ENCODE measurements at places on chromosomes 5 and 9.

- no peak for DNase-seq
Measured at GRCh38 chr9:8863069-8863468, 1063.5 kb upstream of the DMAC1 start.

- DNase-seq = no peak
Measured at GRCh38 chr9:1918108-1918507, 97.0 kb upstream of the SMARCA2 start.

- no peak for DNase-seq
Measured at GRCh38 chr5:118293378-118293777, 695.0 kb downstream of the DTWD2 start.

GRCh38 chr9:33344145-33344544 lies 53.8 kb downstream of the NFX1 start:
- no peak for DNase-seq

- DNase-seq = no peak
Measured at GRCh38 chr9:94869415-94869843, 142.9 kb downstream of the AOPEP start.

GRCh38 chr5:134464988-134465815 lies 53.5 kb upstream of the CDKN2AIPNL start:
- no peak for DNase-seq

DNA sequence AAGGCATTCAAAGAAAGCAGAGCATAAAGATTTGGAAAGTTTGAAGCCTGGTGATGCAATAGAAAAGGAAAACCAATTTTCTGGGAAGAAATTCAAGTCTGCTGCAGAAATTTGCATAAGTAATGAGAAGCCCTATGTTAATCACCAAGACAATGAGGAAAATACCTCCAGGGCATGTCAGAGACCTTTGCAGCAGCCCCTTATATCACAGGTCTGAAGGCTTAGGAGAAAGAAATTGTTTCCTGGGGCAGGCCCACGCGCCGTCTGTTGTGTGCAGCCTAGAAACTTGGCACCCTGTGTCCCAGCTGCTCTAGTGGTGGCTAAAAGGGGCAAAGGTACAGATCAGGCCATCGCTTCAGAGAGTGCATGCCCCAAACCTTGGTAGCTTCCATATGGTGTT lies 495.3 kb upstream of the CDH6 start:
- DNase-seq = no peak

GRCh38 chr5:117803533-117803932 lies 1184.8 kb downstream of the DTWD2 start:
- no peak for DNase-seq

DNA sequence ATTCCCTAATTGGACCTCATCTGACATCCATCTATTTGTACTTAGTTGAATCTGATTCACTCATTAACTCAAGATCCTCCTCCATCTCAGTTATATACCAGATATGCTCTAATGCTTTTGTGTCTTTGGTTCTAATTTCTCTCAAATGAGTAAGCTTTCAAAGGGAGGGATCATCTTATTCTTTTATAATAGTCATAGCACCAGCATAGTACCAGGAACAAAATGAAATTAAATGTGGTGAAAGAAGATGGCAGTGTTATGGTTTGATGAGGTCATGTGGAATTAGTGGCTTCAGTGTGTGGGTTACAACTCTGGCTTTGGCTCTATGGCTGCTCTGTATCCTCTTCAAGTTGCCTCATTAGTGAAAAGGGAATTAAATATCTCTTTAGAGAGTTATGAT lies 32.5 kb upstream of the ZNF366 start:
- no peak for DNase-seq

DNA sequence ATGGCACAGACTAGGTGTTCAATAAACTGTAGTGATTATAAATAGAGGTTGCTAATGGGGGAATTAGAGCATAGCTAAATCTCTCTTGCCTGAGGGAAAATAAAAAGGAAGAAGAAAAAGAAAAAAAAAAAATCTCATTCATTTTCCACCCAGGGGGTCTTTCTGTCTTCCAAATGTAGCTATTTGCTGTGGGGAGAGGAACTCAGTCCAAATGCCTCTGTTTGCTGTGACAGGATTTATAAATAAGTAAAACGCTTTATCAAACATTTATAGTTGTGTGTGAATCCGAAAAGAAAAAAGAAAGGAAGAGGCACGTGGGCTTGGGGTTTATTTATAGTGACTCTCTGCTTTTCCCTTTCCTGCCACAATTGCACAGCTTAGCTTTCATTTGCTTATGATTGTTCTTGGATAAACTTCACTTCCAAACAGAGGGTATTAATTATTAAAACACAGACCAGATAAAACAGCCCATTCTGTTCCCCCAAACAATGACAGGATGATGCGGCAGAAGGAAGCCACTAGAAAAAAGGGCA lies 245.7 kb downstream of the ASTN2 start:
- no peak for DNase-seq

- DNase-seq = no peak
Measured at GRCh38 chr5:4258170-4258569, 662.5 kb downstream of the IRX1 start.

DNA sequence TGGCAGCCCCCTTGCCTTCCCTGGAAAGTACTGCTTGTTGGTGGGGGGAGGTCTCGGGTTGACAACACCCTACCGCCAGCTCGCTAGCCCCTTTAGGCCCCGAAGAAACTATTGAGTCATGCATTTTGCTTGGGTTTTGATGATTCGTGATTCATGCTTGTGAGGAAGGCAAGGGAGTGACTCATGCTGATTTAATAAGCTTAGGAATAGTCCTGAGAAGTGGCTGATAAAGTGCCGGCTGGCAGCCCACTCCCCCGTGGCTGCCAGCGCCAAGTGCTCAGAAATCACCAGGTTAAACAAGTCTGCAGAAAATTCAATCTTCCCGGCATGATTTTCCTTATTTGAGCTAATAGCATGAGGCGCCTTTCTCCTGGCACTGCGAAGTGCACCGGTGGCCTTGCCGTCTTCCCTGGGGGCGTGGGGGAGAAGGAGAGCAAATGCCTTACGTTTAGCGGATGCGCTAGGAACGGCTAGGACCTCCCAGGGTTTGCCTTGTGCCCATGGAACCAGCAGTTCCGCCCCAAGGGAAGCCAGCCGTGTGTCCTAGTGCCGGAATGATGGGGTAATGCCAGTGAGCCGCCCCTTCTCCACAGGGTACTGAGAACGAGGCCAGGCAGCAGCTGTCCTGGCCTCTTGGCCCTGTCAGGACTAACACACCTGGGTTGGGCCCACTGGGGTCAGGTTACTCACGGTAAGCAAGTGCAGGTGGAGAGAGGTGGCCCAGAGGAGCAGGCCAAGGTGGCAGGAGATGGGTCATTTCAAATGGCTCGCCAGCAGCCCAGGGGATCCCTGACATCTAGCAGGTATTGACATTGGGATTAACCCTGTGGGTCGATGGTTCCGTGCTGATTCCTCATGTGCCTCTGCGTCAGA lies 151.9 kb downstream of the MACROH2A1 start:
- DNase-seq = peak; percentile 55

DNA sequence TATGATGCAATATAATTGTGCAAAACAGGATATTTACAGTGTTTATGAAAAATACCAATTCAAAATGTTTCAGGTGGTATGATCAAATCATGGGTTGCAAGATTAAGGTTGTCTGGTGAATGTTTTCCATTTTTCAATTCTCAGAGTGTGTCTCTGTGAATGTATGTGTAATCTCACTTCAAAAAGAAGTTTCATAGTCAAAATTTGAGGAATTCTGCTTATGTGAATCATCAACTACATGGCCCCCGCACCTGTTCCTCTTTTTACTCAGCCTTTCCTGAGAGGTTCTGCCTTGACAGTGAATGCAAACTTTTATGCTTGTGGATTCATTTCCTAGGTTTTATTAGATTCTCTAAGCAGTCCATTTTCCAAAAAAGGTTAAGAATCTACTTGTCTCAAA lies 32.1 kb downstream of the KCTD16 start:
- DNase-seq = no peak

- DNase-seq = no peak
Measured at GRCh38 chr9:128101690-128102089, 25.8 kb downstream of the PTGES2 start.

- no peak for DNase-seq
Measured at GRCh38 chr9:132069046-132069898, 10.4 kb downstream of the MED27 start.

GRCh38 chr9:79120941-79121340 lies 450.8 kb upstream of the TLE4 start:
- DNase-seq = no peak

DNA sequence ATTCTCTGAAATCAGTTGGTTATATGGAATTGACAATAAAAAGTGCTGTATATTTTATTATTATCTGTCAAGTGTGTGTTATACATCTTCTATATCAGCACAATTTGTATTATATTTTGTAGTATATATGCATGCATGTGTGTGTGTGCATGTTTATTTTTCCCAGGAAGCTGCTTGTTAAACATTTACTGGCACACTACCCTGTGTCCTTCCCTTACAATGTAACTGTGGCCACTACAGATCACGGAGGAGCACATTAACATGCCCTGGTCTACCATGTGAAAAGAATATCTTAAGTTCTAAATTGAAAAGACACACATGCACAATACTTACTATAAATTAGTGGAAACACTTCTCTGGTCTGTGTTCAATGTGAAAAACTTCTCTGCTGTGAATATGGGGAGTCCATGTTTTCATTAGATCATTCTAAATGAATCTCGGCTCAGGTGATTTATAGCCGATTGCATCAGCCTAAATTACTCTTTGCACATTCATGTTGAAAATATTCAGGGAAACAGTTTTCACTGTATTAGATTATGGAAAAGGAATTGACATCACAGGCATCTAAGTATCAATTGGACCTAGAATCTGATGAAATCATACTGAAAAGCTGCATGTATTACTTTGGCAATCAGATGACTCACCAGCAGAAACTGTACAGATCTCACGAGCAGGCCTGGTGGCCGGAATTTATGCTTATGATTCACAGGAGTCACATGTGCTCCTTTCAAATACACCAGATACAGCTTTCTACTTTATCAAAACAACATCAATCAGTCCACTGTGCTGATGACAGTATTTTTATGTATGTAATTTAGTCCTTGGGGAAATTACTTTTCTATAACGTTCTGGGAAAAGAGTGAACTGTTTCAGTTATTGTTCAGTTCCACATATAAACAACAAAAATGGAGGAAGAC lies 39.4 kb downstream of the LURAP1L start:
- DNase-seq = no peak

- no peak for DNase-seq
Measured at GRCh38 chr5:158482125-158482524, 617.6 kb downstream of the EBF1 start.

- no peak for DNase-seq
Measured at GRCh38 chr9:93326056-93326455, 125.4 kb upstream of the FAM120A start.

- DNase-seq = peak; percentile 23
Measured at GRCh38 chr5:1743769-1744085, 55.9 kb downstream of the MRPL36 start.

DNA sequence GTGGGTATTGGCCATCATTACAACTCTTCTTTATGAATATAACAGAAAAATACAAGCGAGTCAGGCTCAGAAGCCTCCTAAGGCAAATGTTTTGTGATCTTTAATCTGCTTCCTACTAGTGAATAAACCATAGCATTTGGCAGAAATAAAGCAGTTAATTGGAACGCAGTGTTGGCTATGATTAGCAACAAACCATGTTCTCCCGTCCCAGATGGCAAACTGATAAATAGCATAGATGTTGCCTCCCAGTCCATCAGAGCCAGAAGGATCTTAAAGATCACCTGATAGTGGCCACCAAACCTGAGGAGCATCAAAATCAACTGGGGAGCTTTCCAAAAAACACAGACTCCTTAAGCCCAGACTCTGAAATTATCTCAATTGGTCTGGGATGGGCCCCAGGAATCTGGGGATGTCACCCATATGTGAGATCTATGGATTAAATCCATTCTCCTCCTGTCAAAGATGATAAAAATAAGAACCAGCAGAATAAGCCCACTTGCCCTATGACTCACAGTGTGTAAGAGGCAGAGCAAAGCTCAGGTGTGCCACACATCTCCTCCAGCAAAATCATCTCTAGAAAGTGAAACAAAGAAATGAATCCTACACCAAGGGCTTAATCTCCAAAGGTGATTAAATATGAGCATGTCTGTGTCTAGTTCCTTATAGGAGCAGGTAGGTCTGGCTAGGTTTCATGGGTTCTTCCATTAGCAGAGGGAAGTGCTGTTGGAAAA lies 50.3 kb downstream of the APBA1 start:
- DNase-seq = no peak

DNA sequence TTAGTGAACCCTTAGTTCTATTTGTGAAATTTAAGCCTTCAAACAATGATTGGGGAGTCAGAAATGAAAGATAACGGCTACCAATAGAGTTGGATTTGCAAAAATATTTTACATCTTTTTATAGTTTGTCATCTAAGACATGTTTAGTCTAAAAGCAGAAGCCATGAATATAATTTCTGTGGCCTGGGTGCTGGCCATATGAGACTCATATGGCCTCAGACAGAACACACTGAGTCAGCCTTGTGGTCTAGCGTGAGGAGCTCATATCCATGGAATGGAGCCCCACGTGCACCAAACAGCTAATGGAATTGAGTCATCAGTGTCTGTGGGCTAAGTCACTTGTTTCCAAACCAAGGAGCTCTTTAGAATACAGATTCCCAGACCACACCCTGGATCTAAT lies 240.7 kb upstream of the NREP start:
- no peak for DNase-seq

DNA sequence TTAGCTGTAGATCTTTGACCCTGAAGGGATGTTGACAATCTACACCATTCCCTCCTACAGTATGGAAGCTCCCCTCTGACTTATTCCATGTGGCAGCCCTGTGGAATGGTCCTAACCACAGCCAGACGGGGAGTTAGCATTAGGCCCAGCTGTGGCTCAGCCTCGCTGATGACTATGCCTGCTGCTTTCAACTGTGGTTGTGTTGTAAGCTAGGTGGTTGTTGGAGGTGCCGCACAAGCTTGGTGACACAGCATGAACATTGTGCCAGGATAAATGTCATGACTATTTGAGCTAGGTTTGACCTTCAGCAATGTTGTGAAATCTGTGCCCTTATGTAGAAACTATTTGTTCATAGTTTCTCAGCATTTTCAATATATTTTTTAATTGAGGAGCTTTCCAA lies 40.6 kb downstream of the SGCD start:
- no peak for DNase-seq

GRCh38 chr5:68333649-68334552 lies 118.3 kb downstream of the PIK3R1 start:
- no peak for DNase-seq

DNA sequence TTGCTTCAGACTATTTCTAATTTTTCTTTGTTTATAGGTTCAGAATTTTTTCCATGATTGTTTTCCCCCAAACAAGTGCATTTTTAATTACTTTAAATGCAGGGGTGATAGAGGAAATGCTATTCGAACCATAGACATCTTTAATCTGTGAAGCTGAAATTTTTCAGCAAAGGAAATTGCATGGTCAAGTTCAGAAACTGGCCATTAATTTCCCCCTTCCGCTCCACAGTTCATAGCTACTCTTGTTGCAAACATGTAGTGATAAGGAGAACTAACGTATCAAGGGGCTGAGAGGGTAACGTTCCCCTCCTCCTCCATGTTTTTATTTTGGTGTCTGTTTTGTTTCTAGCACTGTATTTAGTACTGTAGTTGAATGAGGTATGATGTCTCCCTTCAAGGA lies 3.4 kb upstream of the ROPN1L start:
- DNase-seq = no peak

- DNase-seq = peak; percentile 89
Measured at GRCh38 chr5:173329491-173330337, 1.5 kb upstream of the STC2 start.

Measured in activated CD8-positive, alpha-beta memory T cell treated with anti-CD3 and anti-CD28 coated beads, Interleukin-2, amount 50 U/mL, for 48 hours (primary cell).